Lower leg skin (tissue), 4 donors: ENCODE measurements at places on chromosomes 6 and 20. TPM values are rescaled to one million over a fixed set of nuclear protein-coding genes. Genes with fewer than 3 reads are reported as not detected.

Gene GTF2H4
- 6.1 TPM for total RNA-seq

Gene GATA5
- total RNA-seq = 1.1 TPM

Gene MYBL2
- 0.42 TPM for total RNA-seq

Gene CYP39A1
- total RNA-seq = 22.6 TPM

Gene TFAP2D
- total RNA-seq = not detected

Gene PRKN
- total RNA-seq = 11.3 TPM

Gene GNMT
- total RNA-seq = 1.4 TPM

Gene B4GALT5
- total RNA-seq = 10.3 TPM

Gene CEP162
- total RNA-seq = 5.4 TPM

Gene CRISP2
- total RNA-seq = not detected

Gene TDRD6
- total RNA-seq = 0.38 TPM

Gene FAM83B
- 116 TPM for total RNA-seq

Gene OR12D3
- total RNA-seq = not detected

Gene HLA-DRA
- total RNA-seq = 164 TPM

Gene TGM2
- 4.4 TPM for total RNA-seq

Gene KCNK16
- total RNA-seq = not detected

Gene PI3
- 62.6 TPM for total RNA-seq

Gene RSPO3
- total RNA-seq = 0.91 TPM

Gene TPD52L2
- total RNA-seq = 85.9 TPM

Gene ULBP1
- total RNA-seq = not detected
